Esophagus squamous epithelium (tissue), 5 donors: ENCODE measurements at places on chromosomes 3 and 15.

- no peak for DNase-seq
These were observed 48.6 kb upstream of the SLCO2A1 start for GRCh38 chr3:134078169-134078831.

GRCh38 chr15:22911306-22911705, 68.9 kb downstream of the CYFIP1 start:
- DNase-seq = no peak

GRCh38 chr3:82940124-82940523, 1178.7 kb upstream of the GBE1 start:
- no peak for DNase-seq

- no peak for DNase-seq
These were observed 12.5 kb downstream of the CTSH start for GRCh38 chr15:78932258-78932808.

DNA sequence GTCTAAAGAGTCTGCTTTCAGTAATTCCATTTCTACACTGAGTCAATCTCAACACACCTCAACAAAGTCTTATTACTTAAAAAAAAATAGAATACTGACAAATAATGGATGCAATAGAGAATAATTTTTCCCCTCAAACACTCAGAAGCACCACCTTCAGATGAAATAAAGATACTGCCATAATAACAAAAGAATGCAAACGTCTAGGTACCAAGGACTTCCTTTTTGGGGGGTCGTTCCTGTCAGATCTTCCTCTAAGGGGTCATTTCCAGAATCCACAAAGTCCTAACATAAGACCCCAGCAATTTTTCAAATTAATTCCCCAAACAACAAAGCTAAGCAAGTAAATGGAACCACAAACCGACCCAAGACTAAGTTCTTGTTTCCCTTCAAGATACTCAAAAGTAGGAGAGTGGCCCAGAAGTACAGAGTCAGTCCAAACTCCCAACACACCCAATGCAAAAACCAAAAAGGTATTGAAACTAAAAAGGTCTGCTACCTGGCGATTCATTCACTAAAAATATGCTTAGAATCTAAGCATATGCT, 1.3 kb downstream of the RYK start:
- DNase-seq = no peak

- DNase-seq = no peak
These were observed 262.1 kb downstream of the IGSF11 start for GRCh38 chr3:118772547-118773011.

DNA sequence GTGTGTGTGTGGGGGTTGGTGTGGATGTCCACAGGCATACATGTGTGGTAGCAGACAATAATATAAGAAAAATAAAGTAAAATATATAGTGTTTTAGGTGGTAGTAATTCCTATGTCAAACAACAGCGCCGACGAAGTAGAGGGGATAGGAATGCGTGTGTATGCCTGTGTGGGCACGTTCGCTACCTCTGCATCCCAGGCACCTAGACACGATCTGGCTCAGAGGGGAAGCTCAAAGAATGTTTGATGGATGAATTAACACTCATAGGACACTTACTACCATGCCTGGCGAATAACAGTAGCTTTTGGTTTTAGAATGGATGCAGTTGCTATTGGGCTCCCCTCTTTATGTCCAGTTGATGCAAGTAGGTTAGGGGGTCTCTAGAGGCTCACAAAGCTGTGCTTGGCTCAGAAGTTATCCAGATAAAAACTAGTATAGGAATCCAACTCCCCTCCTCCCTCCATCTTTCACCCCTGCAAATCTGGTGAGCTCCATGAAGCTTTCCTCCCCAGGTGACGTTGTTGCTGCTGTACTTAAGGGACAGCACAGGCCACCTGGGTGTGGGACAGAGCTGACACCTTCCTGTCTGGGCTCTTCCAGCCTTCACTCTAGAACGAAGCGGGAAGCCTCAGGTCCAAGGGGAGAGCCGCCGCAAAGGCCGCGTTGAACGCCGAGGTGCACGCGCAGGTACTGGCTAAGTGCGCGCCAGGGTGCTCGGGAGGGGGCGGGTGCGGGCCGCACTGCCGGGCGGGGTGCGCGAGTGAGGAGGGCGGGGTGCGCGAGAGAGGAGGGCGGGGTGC, 192.6 kb upstream of the LYSMD4 start:
- peak; percentile 25 for DNase-seq

- no peak for DNase-seq
These were observed 72.9 kb downstream of the LRRC28 start for GRCh38 chr15:99324082-99324620.

DNA sequence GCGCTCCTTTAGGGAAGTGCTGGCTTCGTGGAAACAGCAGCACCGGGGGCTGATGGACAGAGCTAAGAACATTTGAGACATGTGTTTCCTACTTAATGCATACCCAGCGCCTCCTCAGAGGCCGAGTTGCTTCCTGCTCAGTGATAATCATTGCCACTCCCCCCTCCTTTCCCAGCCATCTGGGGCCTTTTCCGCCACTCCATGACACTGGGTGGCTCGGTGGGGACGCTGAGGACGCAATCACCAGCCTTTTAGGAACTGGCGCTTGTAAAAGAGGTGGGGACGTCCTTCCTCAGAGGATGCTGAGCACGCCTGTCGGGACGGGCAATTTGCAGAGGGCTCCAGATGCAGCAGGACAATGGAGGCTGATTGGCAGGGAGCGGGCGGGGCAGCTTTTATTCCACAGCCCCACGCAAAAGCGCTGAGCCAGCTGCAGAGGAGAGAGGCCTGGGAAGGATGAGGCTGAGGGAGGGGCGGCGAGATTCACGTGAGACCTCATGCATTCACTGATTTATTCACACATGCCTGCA, 22.2 kb upstream of the IQSEC1 start:
- no peak for DNase-seq

DNA sequence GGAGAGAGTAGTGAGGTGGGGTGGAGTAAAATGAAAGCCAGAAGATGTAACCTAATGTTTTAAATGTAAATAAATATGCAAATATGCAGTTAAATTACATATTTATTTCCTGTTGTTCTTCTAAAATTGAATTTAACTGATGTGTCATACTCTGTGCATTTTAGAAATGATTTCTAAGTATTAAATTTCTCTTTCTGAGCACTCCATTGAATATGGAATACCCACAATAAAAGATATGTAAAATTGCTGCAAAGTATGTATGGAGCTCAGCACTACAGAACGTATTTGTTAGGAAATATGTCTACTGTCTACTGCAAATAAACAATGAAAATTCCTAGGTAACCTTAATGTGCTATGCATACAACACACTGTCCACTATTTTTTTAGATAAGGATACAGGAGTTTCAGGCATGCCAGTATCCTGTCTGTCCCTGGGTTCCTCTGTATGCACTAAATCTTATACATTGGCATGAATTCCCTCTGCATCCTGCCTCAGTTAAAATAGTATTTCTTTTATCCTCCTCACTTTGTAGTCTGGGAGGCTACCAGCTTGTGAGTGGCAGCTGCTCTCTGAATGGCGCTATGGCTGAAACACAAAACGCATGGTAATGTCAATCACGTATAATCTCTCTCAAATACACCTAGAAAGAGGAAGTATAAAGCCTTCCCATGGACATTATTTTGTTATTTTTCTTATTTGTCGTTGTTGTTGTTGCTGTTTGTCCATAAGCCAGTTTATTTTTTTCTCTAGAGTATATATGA, 579.5 kb downstream of the PYDC2 start:
- no peak for DNase-seq

DNA sequence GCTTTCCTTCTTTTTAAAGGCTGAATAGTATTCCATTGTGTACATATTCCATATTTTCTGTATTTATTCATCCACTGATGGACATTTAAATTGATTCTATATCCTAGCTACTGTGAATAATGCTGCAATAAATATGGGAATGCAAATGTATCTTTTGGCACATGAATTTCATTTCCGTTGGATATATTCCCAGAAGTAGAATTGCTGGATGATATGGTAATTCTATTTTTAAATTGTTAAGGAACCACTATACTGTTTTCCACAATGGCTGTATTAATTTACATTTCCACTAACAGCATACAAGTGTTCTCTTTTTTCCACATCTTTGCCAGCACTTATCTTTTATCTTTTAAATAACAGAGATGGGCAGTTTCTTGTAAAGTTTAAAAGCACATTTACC, 302.7 kb downstream of the CTNNB1 start:
- no peak for DNase-seq

DNA sequence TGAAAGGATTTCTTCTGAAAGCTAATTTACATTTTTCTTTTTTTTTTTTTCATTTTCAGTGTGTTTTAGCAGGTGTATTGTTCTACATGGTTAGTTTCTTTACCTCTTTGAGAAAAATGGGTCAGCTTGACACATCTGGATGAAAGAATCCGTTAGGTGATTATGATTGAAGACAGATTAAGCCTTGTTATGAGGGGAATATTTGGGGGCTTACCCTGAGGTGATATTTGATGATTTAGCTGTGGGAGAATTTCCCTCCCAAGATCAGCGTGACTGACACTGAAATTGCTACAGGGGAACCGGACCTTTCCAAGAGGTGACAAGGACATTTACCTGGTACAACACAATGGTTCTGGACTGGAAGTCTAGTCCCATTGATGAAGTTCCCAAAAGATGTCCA, 147.5 kb downstream of the NFKBIZ start:
- DNase-seq = no peak
